ENCODE measurements at places on chromosomes 2 and 18. TPM values are rescaled to one million over a fixed set of nuclear protein-coding genes. Genes with fewer than 3 reads are reported as not detected.

The RASGRP3 gene
- 3.4 TPM for total RNA-seq

- H3K4me1 ChIP-seq: no peaks in the 10 kb centered on the region
- H3K27ac ChIP-seq: no peak overlapping the region
- H3K36me3 ChIP-seq: no peaks in the 10 kb centered on the region
- no peak overlapping the region for H3K4me3 ChIP-seq
These were observed 4.8 kb upstream of the IL36A start for GRCh38 chr2:113000436-113000835.

- no peak overlapping the region for H3K27ac ChIP-seq
- H3K4me1 ChIP-seq: no peaks in the 10 kb centered on the region
- H3K27me3 ChIP-seq: no peaks in the 10 kb centered on the region
- H3K36me3 ChIP-seq: no peaks in the 10 kb centered on the region
These were observed 146.6 kb downstream of the ERBB4 start for GRCh38 chr2:212392043-212392442.

DNA sequence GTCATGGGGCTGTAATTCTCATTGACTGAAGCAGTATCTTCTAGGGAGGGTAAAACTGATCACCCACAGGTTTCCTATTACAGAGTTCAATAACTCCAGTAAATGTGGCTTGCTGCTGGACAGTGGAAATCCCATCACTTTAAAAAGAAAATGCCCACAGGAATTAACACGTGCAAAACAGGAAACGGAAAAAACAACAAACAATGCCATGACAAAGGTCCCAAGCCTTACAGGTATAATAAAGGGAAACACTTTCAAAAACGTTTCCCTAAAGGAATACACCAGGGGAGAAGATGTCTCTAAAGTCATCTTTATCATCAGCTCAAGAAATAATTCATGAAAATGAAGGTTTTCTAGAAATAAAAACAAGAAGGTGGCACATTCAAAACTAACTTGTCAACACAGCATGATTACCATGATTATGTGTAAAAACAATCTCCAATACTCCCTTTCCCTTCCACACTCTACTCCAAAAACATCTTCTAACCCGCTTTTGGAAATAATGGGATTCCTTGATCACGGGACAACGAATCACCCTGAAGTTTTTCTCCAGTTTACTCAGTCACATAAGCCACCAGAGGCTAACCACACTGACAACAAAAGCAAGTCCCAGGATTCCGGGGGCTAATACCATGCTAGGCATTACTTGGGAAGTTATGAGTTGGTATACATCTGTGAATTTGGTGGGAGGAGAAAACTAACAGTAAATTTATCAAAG, 167.9 kb downstream of the TCF4 start:
- H3K36me3 ChIP-seq: no peaks in the 10 kb centered on the region
- peaks cover 29% of the 10 kb centered on the region for H3K4me1 ChIP-seq
- peak overlapping the region; percentile 68 for H3K27ac ChIP-seq
- DNase-seq: no peak
- no peaks in the 10 kb centered on the region for H3K27me3 ChIP-seq

The SNORC gene
- 15.9 TPM for total RNA-seq

All from transverse colon (tissue), 4 donors.